ENCODE measurements at places on chromosomes 1 and 21. TPM values are rescaled to one million over a fixed set of nuclear protein-coding genes. Genes with fewer than 3 reads are reported as not detected.

The TMEM82 gene
- total RNA-seq, result not detected

The DCAF6 gene
- total RNA-seq, result 27.8 TPM

The CD52 gene
- not detected for total RNA-seq

The C1orf105 gene
- total RNA-seq, result 0.33 TPM

The PMVK gene
- total RNA-seq, result 41.6 TPM

The PITHD1 gene
- total RNA-seq, result 26.4 TPM

Measured in A549 treated with GW870086 at 1 μM for 4 hours (cell line).